ENCODE measurements at places on chromosomes 6 and 20.

DNA sequence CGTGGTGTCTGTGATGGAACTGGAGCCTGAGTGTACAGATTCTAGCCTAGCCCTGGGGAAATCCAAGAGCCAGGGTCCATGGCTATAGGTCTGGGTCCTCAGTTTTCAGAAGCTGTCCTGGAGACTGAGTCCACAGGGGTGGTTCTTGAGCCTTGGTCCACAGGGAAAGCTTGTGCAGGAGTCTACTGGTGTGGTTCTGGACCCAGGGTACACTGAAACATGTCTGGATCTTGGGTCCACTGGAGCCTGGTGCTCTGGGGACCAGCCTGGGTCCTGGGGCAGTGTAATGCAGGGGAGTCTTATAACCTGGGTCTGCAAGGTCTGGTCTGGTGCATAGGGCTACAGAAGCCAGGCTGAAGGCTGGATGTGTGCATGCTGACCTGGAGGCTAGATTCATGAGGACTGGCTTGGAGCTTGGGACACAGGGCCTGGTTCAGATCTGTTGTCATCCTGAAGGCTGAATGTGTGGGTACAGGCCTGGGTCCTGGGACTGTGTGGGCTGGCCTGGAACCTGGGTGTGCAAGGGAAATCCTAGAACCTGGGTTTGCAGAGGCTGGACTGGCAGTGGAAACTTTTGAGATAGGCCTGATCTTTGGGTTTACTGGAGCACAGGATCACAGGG, 5.5 kb downstream of the CST9L start:
- no peak for DNase-seq

- DNase-seq: no peak
Measured at GRCh38 chr6:35011096-35012041, 122.3 kb downstream of the ANKS1A start.

DNA sequence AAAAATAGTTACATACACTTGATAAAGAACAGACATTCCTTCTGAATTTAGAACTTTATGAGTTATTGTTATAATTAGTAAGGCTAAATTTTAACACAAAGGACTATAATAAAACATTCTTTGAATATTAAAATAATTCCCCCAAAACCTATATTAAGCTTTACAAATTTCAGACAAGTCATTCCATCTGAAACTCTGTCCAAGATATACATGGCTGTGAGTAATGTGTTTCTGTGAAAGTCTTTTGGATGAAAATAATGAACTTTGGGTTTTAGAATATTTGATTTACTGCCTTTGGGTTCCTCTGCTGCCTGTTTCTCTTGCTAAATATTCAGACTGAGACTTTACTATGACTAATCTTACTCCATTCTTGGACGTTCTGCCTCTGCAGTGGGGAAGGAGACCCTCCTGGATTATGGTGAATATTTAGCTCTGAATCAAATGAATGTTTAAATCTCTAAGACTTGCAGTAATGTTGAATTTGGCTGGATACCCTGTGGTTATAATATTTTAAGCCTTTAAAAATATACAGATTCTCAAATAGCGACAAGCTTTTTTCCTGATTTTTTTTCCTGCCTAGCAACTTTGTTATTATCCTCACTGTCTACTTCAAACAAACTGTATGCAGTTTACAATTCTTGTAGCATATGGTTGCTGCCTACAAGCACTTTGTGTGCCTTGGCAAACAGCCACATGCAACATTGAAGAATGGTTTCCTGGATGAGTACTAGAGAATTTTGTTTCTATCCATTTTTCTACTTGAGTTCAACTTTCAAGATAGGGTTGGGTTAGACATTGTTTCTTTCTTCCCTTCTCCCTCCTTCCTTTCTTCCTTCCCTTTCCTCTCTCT, 51.4 kb downstream of the TXLNB start:
- DNase-seq: no peak

GRCh38 chr6:157487110-157487773, 106.3 kb downstream of the ZDHHC14 start:
- no peak for DNase-seq

DNA sequence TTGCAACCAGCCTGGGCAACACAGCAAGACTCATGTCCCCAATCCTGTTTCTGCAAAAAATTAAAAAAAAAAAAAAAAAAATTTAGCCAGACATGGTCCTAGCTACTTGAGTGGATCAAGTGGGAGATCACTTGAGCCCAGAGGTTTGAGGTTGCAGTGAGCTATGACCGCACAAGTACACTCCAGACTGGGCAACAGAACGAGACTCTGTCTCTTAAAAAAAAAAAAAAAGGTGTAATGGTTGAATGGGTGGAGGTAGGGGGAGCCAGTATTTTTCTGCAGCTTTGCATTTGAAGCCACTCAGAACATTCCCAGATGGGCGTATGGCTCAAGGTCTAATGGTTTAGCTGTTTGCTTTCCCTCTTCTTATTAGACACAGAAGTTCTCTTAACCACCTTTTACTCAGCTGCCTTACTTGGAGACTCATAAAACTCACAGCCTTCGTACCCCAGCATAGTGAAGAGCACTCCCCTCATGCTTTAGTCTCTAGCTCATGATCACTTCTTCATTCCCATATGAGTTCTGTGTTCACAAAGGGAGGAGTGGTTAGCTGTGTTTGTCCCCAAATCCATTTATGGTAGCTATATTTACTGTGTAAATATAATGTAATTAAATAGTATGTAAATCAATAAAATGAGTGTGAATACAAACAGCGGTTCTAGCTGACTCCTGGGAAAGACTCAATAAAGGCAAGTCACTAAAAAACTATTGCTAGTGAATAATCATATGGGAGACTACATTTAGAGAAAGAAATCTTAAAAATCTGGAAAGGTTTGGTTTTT, 9.0 kb downstream of the FKBP1A start:
- DNase-seq: no peak

DNA sequence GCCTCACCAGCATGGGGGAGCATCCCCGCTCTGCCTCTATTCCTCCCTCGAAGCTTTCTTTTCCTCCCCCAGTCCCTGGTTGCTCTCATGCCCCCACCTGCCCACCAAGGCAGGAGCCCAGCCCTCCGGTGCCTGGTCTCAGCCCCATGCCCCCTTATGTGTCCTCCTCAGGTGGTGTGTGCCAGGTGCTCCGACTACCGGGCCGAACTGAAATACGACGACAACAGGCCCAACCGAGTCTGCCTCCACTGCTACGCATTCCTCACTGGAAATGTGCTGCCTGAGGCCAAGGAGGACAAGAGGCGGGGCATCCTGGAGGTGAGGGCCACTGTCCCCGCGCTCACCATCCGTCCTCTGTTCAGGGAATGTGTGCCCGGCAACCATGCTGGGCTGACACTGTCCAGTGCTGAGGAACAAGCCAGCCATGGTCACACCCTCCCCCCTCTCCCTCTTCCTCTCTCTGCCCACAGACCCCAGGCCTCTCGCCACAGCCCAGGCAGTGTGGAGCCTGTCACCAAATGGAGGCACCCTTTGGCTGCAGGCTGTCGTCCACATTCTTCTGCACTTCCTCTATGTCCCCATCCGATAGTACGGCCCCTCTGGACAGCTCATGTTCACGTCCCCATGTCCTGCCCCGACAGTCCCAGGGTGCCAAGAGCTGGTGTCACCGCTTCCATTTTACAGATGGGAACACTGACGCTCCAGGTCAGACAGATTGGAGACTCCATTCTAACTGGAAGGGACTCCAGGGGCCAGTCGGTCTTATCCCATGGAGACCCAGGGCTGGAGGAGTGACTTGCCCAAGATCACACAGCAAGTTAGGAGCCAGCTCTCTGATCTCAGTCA, 20.4 kb downstream of the FGD2 start:
- no peak for DNase-seq

GRCh38 chr6:112010328-112010727, 43.6 kb upstream of the CCN6 start:
- no peak for DNase-seq

DNA sequence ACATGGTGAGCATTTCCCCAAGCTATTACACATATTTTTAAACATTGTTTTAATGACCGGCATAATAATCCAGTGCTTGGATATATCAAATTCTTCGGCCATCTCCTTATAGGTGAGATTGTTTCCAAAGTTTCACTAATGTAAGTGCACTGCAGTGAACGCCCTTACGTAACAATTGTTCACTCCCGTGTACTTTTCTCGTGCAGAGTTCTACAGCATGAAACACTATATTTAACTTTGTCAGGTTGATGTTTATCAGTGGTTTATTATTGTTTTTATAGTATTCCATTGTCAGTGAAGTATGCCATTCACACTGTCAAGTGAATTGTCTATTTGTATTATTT, 3.4 kb upstream of the GZF1 start:
- no peak for DNase-seq

DNA sequence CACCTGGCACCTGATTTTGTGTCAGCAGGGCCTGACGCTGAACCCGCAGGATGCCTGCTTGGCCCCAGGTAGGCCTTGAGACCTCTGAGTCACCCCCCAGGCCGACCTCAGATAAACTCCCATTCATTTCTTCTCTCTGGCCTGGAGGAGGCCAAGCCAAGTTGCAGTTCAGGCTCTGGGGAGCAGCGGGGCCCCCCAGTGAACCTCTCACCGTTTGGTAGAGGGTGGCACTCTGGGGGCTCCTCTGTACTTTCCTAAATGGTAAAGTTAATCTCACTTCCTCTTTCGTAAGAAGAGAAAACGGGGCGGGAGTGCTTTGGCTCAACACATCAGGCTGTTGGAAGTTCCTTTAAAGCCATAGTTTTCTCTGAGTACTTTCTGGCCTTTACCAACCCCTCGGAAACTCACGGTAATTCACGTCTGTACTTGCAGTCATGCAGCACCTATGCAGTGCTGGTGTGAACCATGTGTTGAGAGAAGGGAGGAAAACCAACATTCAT, 2.8 kb downstream of the SIRPA start:
- DNase-seq: no peak

GRCh38 chr6:56936466-56936865, 18.4 kb upstream of the BEND6 start:
- no peak for DNase-seq

DNA sequence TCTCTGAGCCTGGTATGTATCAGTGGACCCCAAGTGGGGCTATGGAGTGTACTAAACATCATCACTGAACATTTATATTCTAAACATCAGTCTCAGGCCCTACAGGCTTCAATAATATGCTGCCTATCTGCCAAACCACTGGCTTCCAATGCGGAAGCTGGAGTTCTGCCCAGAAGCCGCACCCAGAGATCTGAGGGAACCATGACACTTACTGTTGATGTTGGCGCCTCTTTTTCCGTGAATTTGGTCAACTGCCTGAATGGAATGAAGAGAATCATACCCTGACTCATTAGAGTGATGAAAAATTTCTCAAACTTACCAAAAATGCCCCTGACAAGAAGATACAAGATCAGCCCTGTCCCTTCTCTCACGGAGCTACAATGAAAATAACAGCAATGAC, 66.2 kb downstream of the SLC22A23 start:
- DNase-seq: no peak

DNA sequence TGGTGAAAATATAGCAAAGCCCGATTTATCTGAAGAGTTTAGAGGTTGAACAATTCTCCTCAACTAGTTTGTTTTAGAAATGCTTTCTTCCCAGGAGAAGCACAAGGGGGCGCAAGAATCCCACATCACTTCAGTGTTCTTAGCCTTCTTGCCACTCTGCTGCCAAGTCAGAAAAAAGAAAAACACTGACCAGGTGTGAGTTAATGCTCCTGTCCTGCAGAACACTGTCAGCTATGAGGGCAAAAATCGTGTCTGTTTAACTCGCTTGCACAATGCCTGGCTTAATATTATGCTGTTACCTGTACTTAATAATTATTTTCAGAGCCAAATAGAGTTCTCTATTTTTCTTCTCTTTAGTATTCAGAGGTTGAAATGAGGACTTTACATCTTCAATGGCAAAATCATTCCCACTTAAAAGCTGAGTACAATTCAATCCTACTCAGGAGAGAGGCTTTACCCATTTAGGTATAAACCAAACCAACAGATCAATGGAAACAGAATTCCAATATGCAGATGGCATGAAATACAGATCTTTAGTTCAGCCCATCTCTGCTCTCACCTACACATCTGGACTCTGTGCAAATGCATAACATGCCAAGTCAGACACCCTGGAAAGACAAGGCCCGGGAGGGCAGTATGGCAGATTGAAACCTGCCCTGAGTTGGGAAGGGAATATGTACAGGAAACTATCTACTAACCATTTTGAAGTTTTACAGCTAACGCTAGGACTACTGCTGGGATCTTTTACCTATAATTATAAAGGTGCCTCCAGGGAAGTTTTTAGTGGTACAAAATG, 71.4 kb upstream of the TULP1 start:
- peak; percentile 87 for DNase-seq

GRCh38 chr6:116450769-116451740, 10.1 kb upstream of the CALHM6 start:
- DNase-seq: no peak

- DNase-seq: no peak
Measured at GRCh38 chr6:85747666-85748065, 105.0 kb upstream of the SYNCRIP start.

GRCh38 chr20:30610029-30610693, 647.3 kb upstream of the DEFB115 start:
- no peak for DNase-seq

DNA sequence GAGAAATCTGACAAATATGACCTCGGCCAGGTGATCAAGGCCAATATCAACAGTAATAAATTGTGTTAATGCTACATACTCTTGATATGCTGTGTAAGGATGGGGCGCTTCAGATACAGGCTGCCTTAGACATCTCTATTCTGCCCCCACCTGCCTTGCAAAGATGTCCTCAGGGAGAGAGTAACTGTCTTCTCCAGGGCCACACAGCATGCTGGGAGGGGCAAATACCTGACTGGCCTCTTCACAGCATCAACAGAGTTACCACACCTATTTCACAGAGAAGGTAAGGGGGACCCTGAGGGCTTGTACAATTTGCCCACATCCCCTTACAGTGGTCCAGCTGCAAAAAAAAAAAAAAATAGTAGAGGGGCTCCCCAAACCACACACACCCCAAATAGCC, 17.2 kb upstream of the KIAA1755 start:
- DNase-seq: no peak

GRCh38 chr6:22322103-22323030, 25.5 kb upstream of the PRL start:
- no peak for DNase-seq

Measured in activated effector memory CD4-positive, alpha-beta T cell treated with anti-CD3 and anti-CD28 coated beads, Interleukin-2, amount 50 U/mL, for 16 hours (primary cell).